Activated CD4-positive, alpha-beta T cell treated with anti-CD3 and anti-CD28 coated beads, Interleukin-2, amount 50 U/mL, for 4 hours (primary cell): ENCODE measurements at places on chromosomes 1 and 21.

- DNase-seq, result no peak
Measured at GRCh38 chr1:43890815-43891214, 42.8 kb upstream of the ARTN start.

DNA sequence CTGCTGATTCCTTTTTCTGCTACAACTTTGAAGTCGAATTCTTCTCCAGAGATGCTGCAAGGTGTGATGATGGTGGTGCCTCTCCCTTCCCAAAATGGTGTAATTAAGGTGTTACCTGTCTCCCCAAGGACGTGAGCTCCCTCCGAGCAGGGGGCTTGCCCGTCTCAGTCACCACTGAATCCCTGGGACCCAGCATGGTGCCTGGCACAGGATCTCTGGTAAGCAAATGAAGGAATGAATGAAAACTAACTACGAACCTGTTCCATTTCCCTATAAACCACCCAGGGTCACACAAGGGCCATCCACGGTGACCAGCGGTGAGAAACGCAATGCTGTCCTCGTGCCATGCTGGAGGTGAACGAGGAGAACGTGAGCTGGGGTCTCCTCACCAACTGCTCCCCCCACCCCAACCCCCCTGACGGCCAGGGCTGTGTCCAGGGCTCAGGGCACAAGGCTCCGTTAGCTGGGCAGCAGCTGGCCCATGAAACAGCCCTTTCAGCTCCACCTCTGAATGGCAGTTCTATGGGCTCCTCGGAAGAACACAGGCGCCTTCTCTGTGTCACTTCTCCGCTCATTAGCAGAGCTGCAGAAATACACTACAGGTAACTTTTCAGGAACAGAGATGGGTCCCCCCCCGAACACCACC, 2.2 kb upstream of the MATN1 start:
- no peak for DNase-seq

DNA sequence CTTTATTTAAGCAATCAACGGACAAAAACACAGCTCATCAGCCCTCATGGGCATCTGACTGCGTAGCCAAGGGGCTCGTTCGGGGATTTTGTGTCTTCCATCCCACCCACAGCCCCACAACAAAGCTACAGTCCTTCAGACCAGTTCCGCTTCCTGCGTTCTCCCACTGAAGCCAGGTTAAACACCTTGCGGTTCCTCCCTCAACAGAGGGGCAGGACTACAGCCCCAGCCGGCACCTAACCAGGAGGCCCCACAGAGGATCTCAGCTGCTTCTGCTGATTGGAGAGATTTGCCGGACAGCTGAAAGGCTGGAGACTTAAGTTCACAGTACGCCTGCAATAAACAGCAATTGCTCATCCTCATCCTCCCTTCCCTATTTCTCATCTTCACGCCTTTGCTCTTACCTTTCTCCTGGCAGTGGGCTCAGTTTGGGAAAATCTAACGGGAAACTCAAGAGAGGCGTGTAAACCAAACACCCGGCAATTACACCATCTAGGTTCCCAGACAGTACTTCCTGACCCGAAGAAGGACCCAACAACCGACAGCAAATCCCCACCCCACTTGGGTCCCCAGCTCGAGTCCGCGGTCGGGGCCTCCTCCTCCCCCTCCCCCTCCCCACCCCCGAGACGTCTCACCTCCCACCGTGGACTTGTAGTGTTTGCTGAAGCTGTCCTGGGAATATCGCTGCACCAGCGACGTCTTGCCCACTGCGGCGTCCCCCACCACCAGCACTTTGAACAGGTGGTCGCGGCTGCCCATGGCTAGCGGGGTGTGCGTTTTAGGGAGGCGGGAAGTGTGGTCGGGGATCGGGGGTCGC, 876 bp downstream of the RAB29 start:
- DNase-seq, result peak; percentile 18

- no peak for DNase-seq
Measured at GRCh38 chr1:107140703-107141490, at the start of gene NTNG1. NTNG1 (plus strand) TSS chr1:107141039.

DNA sequence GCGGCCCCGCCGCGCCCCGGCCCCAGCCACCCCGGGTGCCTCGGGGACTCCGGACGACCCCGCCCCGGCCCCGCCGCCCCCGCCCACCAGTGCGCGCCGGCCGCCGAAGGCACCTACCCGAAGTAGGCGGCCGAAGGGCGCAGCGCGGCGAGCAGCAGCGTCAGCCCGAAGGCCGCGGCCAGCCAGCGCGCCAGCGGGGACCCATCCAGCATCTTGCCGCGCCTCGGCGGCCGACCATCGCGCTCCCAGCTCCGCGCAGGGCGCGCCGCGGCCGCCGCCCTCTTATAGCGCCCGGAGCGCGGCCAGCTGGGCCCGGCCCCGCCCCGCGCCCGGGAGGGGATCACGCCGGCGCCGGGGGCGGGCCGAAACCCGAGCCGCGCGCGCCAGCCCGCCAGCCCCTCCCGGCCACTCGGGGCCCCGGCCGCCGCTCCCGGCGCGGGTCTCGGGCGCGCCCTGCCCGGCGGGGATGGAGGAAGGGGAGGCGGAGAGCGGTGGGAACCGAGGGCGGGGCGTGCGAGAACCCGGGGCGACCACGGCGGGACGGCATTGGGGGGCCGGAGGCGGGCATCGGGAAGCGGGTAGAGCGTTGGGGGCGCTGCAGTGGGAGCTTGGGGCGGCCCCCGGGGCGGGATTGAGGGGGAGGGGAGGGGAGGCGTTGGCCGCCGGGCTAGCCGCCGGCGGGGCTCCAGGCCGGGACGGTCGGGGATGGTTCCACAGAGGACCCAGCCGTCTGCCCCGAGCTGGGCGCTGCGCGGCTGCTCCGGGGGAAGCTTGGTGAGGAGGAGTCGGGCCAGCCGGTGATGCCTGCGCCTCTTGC, at the start of gene WNT9A:
Gene WNT9A, minus strand, starts transcription at position 257 of the 817 bp plus-strand sequence. Its CDS starts 45 bp downstream, at position 212.
- DNase-seq, result no peak

DNA sequence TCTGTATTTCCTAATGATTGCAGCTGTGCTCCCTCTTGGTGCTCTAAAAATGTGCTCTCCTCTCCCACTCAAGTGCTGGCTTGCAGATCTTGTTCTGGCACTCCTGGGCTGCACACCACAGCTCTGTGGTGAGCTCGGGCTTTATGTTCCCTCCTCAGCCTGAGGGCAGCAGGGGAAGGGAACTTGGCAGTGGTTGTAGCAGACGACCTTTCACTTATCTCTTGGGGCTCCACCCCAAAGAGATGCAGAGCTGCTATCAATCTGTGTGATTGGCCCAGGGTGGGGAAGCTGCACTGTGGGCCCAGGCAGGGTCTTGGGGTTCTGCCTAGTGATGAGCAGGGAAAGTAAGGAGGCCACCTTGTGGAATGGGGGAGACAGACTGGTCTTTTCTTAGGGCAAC, 143.5 kb upstream of the GORAB start:
- DNase-seq, result no peak

DNA sequence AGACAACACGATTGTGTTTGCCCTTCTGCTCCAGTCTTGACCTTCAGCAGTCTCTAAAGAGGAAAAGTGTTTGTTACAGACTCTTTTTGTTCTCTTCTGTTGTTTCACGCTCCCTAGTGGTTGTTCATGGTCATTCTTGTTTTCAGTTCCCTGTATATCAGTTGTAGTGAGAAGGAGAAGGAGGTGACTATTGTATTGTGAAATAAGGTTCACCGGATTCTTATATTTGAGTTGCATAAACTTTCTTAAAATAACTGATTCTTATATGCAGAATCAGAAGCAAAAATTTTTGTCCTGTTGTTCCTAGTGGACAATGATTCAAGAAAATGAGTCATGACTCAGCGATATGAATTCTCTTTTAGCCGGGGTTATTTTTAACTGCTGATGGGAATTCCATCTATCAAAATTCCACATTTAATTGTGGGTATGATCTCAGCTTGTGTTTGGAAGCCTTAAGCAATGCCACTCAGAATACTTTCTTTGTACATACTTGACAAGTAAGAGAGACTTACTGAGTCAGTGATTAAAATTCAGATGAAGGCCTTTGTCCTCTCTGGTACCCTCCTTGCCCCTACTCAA, 152.2 kb downstream of the CLEC20A start:
- no peak for DNase-seq

DNA sequence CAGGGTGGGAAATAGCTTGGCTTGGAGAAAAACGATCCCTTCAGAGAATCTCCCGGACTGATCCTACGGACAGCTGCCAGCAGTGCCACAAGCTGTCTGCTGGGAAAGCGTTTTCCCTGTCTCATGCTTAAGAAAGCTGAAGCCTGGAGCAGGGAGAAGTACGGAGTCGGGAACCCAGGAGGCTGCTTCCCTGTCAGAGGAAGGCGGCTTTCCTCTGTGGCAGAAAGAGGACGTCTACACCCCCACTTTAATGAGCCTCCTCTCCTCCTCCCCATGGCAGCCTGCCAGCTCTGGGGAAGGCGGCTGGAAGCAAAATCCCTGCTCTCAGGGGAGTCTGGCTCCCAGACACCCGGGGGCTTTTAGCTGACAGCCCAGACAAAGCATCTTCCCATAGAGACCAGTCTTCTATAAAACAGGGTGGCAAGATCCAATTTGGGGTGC, 7.3 kb downstream of the KIF21B start:
- DNase-seq, result no peak

DNA sequence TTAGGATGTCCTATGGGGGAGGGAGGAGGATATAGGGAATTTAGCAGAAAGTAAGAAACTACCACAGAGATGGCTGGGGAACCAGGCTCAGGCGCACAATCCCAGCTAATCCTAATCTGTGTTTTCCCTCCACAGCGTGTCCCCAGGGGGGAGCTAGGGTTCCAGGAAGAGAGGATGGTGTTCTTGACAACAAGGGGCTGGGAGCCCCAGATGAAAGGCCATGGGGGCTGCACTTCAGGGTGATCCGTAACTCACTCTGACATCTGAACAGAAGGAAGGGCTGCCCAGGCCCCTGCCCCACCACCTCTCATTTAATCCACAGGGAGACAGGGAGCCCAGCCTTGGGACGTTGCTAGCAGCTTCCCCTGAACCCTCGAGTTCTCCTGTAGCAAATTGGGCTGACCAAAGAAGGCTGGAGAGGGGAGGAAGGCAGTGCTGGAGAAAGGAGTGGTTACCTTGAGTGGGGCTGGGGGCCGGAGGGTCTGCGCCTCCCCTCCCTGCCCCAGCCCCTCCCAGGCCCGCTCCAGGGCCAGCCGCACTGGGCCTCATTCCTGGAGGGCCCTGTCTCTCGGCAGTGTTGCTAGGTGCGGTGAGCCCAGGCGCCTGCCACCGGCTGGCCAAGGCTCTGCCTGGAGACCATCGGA, 131.7 kb downstream of the TMEM53 start:
- DNase-seq, result no peak

GRCh38 chr1:7857000-7857399, 4.1 kb upstream of the UTS2 start:
- no peak for DNase-seq

DNA sequence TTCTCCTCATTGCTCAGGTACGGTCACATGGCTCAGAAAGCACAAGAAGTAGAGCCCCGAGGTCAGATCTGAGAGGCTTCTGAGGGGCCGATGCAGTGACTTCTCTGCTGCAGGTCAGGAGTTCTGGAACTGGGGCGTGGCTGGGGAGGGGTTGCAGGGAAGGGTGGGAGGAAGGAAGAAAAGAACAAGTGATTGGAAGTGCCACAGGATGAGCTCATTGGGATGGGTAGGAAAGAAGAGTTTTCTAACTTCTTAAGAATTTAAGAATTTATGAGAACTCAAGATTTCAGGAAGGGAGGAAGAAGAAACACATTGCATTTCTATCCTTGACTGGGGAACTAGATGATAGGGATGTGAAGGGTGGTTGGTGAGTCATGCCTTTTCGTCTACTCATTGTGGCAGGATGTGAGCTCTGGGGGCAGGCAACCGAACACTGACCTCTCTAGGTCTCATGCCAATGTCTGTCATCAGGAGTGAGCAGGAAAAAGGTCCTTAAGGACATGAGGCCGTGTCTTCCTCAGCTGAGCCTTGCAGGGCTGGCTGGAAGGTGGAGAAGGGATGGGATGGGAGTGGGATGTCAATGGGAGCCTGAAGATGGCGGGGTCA, 497 bp downstream of the FCRLB start:
- no peak for DNase-seq

- DNase-seq, result no peak
Measured at GRCh38 chr1:210596641-210597040, 267.9 kb downstream of the HHAT start.

DNA sequence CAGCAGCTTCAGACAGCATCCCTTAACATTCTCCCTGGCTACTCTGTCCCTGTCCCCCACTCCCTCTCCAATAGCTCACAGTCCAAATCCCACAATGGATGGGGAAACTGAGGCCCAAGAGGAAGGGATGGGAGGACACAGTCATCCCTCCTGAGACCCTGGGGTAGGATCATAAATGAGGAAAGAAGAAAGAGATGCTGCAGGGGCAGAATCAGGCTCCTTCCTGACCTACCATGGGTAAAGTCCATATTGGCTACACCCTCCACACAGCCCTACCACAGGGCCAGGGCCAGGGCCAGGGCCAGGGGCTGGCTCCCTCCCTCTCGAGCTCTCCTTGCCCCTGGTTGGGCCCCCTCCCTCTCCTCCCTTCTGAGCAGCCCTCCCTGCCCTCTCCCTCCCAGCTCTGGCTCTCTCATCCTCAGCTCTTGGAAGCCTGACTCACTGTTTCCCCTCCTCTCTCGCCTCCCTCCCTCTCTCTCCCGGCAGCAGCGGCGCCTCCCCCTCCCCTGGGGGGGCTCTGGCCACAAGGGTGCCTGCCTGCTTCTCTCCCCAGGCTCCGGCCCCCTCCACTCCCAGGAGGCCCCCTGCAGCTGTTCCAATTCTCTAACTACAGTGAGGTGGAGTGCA, 4.9 kb downstream of the AHDC1 start:
- DNase-seq, result peak; percentile 54

- DNase-seq, result no peak
Measured at GRCh38 chr1:151774256-151774922, 11.1 kb upstream of the MRPL9 start.

DNA sequence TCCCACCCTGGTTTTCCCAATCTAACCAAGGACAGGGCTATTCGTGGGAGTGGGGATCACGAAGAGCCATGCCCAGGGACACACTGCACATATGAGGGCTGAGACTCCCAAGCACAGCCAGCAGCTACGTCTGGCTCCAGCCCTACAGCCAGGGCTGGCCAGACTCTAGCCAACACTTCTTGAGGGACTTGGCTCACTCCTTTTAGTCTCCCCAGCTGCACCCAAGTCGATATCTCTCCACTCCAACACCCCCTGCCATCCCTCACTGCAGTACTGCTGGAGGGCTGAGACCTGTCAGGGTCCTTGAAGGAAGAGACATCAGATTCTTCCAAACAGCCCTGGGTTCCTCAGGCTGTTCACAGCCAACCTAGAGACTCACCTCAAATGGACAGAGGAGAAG, 62.6 kb downstream of the CD46 start:
- DNase-seq, result no peak

DNA sequence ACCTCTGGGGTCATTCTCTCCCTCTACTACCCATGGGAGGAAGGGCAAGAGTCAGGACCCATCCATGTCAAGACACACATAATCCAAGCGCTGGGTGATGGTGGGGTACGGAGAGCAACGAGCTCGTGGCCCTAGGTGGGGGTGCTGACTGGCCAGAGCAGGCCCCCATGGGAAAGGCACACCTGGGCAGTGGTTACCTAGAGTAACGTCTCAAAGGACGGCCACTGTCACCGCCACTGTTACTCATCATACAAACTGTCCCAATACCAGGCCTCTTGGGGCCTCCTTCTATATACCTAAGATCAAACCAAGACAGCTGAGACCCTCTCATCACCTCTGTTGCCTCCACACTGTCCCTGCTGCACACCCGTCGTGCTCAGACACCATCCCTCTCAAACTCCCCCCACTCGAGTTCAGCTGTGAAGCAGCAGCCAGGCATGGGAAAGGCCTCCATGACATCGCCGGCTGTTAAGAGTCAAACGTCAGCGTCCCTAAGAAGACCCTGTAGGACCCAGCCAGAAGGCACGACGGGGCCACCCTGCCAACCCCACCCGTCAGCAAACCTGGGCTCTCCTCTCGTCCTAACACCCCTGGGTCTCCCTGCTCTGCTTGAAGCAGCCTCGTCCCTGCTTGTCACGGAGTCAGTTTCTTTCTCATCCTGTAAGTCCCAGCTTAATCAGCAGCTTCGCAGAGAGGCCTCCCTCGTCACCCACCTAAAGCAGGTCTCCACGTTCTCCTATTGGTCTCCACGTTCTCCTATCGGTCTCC, 15.3 kb downstream of the NPHP4 start:
- no peak for DNase-seq
